ENCODE measurements at places on chromosomes 6 and 20.

DNA sequence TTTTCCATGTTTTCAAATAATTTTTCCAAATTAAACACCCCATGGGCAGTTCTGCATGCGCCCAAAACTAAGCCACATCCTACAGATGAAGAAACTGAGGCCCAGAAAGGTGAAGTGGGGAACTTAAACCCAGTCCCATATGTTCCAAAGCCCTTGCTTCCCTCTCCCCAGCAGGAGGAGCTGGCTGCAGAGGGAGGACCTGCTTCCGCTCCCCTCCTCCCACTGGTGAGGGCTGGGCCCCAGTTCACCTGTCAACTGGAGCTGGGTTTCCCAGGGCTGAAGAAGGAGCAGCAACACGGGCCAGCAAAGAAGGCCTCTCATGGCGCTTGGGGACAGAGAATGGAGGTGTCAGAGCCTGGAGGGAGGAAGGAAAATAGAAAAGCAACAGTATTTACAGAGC, 1.4 kb upstream of the RBPJL start:
- DNase-seq, result no peak

- no peak for DNase-seq
Observed at GRCh38 chr6:35059596-35060345, 81.4 kb downstream of the TCP11 start.

DNA sequence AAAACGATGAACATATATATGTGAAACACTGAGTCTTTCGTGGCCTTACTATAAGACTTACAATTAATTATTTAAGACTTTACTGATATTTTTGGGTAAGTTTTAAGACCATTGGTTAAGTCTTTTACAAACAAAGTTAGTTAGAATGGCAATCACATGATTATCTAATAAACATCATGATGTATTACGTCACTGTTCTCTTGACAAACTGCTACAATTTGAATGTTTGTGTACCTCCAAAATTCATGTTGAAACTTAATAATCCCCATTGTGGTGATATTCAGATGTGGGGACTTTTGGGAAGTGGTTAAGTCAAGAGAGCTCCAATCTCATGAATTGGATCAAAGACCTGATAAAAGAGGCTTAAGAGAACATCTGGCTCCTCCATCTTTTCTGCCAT, 25.9 kb upstream of the B3GAT2 start:
- DNase-seq, result no peak

DNA sequence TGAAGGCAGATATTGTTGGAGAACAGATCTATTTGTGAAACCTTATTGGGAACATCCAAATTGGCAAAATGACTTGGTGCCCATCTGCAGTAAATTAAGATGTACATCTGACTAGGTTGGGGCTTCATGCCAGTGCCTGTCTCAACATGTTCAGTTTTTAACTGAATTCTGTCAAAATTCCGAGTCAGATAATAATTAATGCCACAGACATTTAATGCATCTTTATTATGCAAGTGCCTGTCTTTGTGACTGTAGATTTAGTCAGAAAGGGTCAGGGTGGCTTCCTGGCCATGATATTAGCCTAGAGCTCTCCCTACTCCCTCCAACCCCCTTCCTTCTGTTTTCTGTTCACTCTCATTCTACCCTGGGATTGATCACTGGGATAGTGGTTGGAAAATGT, 199.3 kb upstream of the FLRT3 start:
- no peak for DNase-seq

DNA sequence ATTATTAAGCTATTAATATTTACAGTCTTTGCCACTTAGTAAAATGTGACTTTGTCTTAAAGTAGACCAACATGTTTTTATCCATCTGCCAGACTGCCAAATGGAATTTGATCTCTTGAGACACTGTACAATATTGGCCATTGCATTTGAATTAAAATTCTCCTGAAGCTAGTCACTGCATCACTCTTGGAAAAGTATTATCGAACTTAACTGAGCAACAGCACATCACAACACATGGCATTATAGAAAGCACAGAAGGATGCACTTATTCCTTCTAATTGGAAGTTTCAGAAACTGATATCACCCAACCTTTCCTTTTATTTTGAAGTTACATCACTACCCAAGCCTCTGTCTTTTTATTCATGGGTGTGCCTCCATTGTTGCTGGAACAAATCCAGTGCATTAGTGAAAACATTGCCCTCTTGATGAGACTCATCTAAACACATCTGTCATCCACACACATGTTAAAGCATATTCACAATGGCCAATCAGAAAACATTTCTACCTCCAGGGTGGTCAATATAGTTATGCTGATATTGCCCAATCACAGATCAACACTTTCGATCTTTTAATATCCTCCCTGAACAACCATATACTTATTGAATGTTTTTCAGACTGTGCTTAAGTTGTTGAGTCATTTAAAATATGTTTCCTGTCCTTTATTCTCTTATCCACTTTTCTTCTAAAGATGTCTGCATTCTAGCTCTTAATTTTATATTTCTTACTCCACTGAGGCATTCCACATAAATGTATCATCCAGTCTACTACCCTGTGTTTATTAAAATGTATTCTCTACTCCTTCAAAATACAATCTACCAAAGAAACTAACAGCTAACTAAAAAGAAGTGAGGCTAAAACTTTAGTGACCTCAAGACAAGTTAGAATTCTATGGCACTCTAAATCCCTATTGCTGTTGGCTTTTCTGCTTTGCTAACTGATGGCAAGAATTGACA, 535.0 kb downstream of the RFPL4B start:
- DNase-seq, result no peak

DNA sequence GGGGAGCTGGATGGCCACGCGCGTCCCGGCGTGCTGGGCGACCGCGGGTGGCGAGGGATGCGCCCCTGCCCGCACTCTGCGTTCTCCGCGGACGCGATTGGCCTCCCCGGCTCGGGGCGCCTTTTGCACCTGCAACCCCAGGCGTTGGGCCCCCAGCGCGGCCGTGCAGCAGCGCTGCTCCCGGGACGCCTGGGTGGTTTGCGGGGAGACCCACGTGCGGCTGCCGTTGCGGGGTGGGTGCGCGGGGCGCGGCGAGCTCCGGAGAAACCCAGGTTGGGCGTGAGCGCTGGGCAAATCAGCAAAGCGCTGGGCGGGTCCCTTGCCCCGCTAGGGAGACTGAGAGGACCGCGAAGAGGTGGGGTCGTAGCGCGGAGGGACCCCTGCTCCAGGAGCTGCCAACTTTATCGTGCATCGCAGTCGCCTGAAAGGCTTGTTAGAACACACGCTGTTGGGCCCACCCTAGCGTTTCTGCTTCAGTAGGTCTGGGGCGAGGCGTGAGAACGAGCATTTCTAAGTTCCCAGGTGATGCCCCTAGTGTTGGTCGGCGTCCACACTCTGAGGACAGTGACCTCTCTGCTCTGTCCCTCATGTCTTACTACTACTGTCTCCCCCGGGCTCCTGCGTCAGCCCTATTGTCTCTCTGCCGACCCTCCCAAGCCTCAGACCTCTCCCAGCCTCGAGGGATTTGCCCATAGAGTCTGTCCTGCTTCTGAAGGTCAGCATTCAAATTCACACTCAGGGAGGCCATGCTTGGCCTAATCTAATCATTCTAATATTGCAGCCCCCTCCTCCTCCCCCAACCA, 538 bp upstream of the ZFP64 start:
- DNase-seq, result peak; percentile 42

- no peak for DNase-seq
Observed at GRCh38 chr20:2133318-2134183, 31.9 kb downstream of the STK35 start.

- DNase-seq, result no peak
Observed at GRCh38 chr6:168212362-168212761, 107.2 kb downstream of the DACT2 start.

GRCh38 chr20:53921443-53921973, 148.9 kb downstream of the BCAS1 start:
- no peak for DNase-seq

DNA sequence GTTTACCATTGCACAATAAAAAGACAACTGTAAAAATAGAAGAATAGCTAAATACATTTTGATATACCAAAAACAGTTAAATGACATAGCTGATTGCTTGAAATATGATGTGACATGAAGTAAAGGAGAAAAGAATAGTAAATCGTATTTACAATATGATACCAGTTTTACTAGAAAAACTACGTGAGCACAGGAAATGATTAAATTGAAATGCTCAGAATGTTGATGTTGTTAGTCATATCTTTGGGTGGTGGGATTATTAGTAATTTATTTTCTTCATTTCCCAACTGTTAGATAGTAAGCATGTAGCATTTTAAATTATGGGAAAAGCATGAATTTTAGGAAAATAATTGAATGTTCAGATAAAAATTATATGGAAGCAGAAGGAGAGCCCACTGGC, 268.3 kb upstream of the TAB2 start:
- no peak for DNase-seq

DNA sequence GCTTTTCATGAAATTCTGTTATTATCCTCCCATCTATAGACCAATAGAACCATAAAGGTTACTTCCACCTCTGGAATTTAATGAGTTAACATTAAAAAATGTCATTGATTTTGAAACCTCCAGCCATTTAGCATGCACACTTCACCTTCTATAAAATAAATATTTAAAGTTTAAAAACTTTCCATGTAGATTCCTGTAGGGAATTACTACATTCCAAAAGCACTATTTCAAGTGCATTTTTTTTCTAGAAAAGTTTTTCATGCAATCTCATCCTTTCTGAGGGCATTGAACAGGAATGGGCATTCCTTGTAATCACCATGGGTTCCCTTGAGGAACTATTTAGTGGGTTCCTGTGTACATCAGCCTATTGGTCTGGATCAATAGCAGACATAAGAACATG, 253.8 kb upstream of the RIN2 start:
- DNase-seq, result no peak

DNA sequence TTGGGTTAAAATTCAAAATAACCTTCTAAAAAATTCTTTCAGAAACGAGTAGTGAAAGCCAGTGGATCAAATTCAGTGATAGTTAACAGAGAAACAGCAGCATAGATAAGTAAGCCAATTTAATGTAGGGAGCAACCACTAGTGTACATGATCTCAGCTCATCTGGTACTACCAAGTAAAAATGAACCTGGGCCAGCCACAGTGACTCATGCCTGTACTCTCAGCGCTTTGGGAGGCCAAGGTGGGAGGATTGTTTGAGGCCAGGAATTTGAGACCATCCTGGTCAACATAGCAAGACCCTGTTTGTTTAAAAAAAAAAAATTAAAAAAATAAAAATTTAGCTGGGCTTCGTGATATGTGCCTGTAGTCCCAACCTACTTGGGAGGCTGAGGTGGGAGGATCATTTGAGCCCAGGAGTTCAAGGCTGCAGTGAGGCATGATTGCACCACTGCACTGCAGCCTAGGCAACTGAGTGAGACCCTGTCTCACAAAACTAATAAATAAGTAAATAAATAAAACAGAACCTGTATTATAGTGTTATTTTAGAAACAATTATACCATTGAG, 32.4 kb downstream of the CBFA2T2 start:
- DNase-seq, result no peak

- peak; percentile 4 for DNase-seq
Observed at GRCh38 chr20:37276494-37277252, 12.8 kb upstream of the MANBAL start.

DNA sequence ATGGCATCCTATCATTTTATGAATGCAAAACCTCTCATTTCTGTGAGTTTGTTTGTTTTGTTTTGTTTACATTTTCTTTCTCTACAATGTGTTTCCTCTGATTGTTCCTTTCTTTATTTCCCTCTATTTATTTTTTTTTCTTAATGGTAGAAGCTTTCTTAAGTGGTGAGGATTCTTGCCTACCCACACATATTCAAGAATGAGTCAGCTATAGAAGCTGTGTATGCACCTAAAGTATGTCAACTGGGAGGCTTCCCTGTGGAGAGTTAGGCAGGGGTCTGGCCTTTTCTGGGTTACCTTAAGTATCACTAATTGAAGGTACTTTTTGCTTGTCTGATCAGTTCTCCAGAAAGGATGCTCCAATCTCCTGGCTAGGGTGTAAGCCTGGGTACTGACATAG, 354.0 kb downstream of the ESR1 start:
- DNase-seq, result no peak

GRCh38 chr20:63877755-63878470, 12.8 kb downstream of the TPD52L2 start:
- no peak for DNase-seq

DNA sequence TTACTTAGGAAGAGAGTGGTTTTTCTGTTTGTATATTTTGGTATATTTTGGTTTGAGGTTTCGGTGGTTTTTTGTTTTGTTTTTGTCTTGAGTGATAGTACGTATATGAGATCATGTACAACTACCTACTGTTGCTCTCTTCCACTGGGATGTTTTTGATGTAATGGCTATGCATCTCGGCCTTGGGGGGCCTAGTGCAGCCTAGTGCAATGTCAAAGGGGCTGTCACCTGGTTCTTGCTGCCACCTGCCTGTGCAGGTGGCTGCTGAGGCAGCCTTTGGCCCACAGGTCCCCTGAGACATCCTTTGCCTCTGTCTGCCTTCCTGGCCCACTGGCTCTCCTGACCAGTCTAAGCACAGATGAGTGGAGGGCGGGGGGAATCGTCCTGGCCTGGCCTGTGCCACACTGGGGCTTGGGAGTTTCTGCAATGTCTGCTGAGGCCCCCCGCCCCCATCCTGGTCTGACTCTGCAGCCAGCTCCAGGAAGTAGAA, 546.6 kb downstream of the CD83 start:
- no peak for DNase-seq

GRCh38 chr20:57193094-57193493, 73.3 kb downstream of the BMP7 start:
- no peak for DNase-seq

- no peak for DNase-seq
Observed at GRCh38 chr6:122718616-122719015, 60.9 kb upstream of the FABP7 start.

DNA sequence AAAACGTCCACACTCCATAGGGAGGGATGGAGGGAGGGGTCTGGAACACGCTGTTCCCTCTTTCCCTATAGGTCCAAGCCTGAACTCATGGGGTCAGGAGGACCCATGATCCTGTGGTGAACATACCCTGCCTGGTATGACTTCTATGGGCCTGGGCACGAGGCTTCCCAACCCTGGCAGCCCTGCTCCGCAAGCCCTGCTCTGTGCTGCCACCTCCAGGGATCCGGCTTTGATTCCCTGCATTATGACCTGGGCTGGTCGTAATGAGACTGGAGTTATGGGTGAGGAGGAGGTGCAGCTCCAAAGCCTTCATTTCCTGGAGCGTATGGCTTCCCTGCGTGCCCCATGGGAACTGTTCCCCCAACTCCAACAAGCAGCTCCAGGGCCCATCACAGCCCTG, 54.9 kb downstream of the CDH22 start:
- DNase-seq, result no peak

DNA sequence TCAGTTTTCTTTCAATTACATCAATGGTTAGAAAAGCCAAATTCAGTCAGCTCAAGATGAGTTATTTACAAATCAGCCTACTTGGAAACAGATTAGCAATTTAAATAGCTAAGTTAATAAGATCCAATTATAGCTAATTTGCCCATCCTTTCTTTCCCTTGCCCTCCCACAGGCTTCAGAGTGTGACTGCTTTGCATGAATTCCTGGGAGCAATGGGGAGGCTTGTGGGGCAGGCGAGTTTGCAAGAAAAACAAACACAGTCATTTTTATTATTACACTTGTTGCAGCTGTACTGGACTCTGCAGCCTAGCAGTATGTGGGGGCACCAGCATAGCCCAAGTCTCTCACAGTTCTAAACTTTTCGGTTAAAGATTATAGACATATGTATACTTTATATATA, 219.0 kb downstream of the NKAIN2 start:
- no peak for DNase-seq

GRCh38 chr6:45001663-45002062, 326.5 kb upstream of the RUNX2 start:
- no peak for DNase-seq

GRCh38 chr6:136956590-136957544, 34.8 kb downstream of the SLC35D3 start:
- DNase-seq, result no peak

GRCh38 chr6:35428421-35429149, 23.6 kb upstream of the FANCE start:
- no peak for DNase-seq

All from activated CD4-positive, alpha-beta T cell treated with anti-CD3 and anti-CD28 coated beads for 4 hours (primary cell).